HTR-8/SVneo (cell line): ENCODE measurements at places on chromosomes 16 and 17.

- peak; percentile 67 for DNase-seq
Observed at GRCh38 chr17:58200024-58200633, 7.6 kb downstream of the EPX start.

GRCh38 chr17:39016193-39017153, 49.3 kb upstream of the FBXO47 start:
- no peak for DNase-seq

GRCh38 chr17:68682903-68683302, 81.7 kb upstream of the FAM20A start:
- no peak for DNase-seq

- no peak for DNase-seq
Observed at GRCh38 chr17:60358606-60359225, 33.2 kb downstream of the USP32 start.

DNA sequence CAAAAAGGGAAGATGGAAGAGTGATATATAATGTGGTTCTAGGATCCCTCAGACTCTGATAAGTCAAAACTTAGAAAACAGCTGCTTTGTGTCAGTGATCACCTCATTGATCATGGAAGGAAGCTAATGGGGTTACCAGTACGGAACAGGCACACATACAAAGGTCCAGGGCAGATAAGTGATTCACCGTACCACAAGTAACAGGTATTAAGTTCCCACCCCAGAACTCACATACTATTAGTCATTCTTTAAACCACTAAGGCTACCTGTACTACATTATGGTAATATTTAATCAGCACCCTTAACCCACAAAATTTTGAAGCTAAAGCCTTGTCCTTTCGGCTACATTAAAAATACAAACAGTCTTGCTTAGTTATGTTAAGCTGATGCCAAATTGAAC, 17.4 kb downstream of the RNF43 start:
- no peak for DNase-seq

DNA sequence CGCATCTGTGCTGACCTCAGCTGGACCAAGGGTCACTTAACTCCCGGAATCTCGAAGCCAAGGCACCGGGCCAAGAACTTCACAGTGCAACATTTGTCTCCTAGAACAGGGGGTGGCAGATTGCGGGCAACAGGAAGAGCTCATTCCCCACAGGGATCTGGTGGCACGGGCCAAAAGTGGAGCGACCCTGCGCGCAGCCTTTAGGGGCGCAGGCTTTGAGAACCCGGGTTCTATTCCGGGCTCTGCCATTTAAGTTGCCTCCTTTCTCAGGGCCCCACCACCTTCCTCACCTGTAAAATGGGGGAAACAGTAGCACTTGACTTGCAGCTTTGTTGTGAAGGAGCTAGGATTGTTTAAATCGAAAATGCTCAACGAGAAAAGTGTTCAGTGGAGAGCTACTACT, 651 bp downstream of the SHMT1 start:
- DNase-seq, result peak; percentile 53

DNA sequence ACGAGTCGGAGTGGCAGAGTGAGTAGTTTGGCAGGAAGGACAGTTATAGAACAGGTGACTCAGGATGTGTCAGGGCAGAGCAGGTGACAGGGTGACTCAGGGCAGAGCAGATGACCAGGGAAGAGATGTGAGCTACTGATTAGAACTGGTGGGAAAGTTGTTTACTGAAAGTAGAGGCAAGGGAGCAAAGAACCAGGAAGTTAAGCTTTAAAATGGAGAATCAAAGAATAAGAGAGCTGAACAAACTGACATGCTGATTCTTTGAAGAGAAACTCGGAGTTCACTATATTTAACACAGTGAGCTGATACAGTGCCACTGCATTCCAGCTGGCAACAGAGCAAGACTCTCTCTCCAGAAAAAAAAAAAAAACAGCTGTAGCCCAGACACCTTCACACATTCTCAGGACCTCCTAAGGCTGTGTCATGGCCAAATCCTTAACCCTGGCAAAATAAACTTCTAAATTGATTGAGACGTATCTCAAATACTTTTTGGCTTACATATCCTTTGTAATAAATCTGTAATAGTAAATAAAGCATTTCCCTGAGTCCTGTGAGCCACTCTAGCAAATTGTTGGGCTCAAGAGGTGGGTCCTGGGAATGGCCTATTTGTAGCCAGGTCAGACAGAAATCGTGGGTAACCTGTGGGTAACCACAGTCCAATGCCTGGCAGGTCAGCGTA, 12.3 kb upstream of the UBE2I start:
- DNase-seq, result no peak

- DNase-seq, result no peak
Observed at GRCh38 chr16:3810198-3810664, 70.3 kb downstream of the CREBBP start.

GRCh38 chr16:89969741-89970410, 21.3 kb downstream of the DEF8 start:
- DNase-seq, result no peak

DNA sequence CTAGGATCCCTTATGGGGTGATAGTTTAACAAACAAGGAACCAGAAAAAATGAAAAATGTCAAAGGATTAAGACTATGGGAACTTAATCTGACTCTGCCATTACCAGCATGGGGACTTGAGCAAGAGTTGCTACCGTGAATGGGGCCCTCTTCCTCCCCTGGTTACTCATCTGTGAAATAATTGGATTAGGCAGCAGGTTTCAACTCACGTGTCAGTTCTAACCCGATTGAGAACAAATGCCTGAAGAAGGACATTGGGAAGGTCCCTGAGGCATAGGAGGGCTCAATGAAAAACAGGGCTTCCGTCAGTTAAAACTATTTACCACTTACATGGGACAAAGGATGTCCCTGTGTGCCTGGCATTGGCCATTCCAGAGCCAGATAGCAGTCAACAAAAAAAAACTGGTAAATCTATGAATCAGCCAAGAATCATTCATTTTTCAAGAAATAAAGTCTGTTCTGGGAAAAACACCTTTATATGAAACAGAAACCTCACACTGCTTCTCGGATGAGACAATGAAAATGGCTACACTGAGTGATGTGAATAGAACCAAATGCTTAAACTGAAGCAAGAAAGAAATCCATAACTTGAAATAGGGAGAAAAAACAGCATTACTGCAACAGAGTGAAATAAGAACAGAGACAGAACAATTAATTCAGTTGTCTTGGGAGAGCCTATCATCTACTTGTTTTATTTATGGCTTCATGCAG, 104.3 kb downstream of the ADAMTS18 start:
- no peak for DNase-seq

- DNase-seq, result no peak
Observed at GRCh38 chr16:52128361-52128760, 418.6 kb downstream of the TOX3 start.

DNA sequence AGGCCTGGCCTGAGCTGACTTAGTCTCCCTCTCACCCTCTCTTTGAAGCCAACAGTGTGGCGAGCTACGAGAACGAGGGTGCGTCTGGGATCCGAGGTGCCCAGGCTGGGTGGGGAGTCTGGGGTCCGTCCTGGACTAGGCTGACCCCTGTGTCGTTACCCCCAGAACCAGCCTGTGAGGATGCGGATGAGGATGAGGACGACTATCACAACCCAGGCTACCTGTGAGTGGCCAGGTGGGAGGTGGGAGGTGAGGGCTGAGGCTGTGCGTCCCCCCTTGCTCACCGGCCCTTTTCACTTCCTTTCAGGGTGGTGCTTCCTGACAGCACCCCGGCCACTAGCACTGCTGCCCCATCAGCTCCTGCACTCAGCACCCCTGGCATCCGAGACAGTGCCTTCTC, 1.6 kb downstream of the LAT start:
- DNase-seq, result no peak

DNA sequence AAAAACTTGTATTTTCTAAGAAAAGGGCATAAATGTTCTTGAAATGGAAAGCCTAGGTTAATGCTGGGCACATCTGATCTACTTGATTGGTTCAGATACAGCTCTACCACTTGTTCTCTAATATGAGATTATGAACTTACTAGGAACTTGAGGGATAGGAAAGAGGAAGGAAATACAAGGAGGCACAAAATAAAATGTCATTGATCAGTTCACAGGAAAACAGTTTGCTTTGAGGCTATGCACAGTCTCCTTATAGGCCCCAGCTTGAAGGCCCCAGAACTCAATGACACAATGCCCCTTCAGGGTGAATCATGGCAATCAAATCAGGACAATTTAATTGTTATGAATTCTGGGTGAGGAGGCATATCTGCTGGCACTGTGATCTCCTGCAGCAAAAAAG, 27.1 kb downstream of the NXPH3 start:
- DNase-seq, result no peak

DNA sequence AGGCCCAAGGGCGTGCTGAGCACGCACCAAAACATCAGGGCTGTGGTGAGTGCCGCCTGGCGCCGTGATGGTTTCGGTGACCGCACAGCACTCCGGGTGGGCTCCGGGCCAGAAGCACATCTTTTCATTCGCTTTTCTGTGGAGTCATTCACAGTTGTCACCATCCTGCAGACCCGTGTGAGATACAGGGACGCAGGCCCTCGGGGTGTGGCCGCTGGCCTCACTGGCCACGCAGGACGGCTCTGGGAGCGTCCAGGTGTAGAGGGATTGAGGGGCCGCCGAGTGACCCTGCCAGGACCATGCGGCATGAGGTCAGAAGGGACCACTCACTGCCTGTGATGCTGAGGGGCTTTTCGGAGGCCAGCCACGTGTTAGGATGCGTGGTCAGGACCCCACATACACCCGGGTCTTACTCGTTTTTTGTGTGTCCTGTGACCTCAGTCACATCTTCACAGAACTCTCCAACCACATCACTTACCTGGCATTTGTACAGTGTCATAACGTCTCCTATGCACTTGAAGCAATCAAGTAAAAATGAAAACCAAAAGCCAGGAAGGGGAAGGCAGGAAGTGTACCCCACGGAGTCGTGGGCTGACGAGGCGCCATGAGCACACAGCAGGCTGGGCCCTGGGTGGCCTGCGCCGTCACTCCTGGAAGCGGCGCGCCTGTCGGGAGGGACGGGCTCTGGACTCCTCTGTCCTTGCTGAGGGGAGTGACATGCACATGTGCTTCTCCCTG, 7.8 kb downstream of the ACSF3 start:
- no peak for DNase-seq

GRCh38 chr16:14043278-14043677, 27.8 kb upstream of the MRTFB start:
- no peak for DNase-seq

DNA sequence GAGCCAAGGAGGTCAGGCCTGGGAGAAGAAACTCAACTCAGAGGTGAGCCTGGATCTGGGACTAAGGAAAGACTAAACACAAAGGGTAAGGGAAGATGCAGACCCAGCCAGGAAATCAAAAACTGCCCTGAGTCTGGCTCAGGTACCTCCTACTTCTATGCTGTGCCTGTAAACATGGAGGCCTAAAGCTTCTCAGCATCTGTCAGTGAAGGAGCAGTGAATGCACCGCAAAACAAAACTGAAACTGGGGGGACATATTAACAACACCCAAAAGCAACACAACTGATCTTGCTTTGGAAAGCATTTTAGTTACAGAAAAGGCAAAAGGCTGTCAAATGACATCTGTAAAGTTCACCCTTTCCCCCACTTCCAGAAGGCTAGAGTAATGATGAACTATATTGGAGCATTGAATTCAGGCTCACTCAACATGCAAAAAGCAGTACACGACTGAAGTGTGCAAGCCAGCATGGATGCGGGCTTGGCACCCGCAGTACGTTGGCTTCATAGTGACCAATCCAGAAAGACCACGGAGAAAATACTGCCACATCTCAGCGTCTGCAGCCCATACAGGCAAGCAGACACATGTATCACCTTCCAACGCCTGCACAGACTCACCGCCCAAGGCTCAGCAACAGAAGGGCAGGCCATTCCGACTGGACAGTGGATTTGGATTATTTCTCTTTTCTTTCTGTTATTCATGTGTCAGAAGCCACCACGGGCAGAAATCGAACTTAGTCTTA, 3.8 kb downstream of the TBC1D16 start:
- no peak for DNase-seq

- DNase-seq, result no peak
Observed at GRCh38 chr17:49297141-49297540, 64.9 kb downstream of the ZNF652 start.

- DNase-seq, result no peak
Observed at GRCh38 chr17:83160443-83161297, 81.3 kb downstream of the METRNL start.

- peak; percentile 90 for DNase-seq
Observed at GRCh38 chr17:62778990-62779681, 29.0 kb downstream of the MARCHF10 start.

DNA sequence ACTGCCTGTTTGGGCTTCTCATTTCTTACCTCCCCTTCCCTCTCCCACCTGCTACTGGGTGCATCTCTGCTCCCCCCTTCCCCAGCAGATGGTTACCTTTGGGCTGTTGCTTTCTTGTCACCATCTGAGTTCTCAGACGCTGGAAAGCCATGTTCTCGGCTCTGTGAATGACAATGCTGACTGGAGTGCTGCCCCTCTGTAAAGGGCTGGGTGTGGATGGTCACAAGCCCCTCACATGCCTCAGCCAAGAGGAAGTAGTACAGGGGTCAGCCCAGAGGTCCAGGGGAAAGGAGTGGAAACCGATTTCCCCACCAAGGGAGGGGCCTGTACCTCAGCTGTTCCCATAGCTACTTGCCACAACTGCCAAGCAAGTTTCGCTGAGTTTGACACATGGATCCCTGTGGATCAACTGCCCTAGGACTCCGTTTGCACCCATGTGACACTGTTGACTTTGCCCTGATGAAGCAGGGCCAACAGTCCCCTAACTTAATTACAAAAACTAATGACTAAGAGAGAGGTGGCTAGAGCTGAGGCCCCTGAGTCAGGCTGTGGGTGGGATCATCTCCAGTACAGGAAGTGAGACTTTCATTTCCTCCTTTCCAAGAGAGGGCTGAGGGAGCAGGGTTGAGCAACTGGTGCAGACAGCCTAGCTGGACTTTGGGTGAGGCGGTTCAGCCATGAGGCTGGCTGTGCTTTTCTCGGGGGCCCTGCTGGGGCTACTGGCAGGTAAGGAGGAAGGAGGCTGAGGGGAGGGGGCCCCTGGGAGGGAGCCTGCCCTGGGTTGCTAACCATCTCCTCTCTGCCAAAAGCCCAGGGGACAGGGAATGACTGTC, at the start of gene CD68:
CD68 (plus strand) TSS at position 638 of the 833 bp plus-strand sequence; CDS start at position 678, 40 bp downstream.
- DNase-seq, result peak; percentile 83

- DNase-seq, result no peak
Observed at GRCh38 chr17:79992649-79993389, 42.9 kb downstream of the TBC1D16 start.

- DNase-seq, result no peak
Observed at GRCh38 chr16:11067697-11068141, 123.4 kb downstream of the CLEC16A start.

DNA sequence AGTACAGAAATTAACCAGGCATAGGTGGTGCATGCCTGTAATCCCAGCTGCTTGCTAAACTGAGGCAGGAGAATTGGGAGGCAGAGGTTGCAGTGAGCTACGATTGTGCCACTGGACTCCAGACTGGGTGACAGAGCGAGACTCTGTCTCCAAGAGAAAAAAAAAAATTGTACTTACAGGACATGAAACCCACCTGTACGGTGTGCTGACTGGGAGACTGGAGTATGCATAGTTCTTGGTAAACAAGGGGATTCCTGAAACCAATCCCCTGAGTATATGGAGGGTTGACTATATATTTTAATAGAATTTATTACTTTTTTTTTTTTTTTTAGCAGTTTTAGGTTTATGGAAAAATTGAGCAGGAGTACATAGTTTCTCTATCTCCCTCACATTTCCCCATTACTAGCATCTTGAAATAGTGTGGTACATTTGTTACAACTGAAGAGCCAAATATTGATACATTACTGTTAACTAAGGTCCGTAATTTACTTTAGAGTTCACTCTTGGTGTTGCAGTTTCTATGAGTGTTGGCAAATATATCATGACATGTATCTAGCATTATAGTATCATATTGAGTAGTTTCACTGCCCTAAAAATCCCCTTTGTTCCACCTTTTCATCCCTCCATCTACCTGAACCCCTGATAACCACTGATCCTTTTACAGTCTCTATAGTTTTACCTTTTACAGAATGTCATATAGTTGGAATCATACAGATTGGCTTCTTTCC, 19.3 kb downstream of the TENT4B start:
- DNase-seq, result no peak
